Activated CD4-positive, alpha-beta T cell treated with anti-CD3 and anti-CD28 coated beads, Interleukin-2, amount 50 U/mL, for 16 hours (primary cell): ENCODE measurements at places on chromosomes 7 and 10.

GRCh38 chr7:103810112-103810744 is 179.2 kb downstream of the RELN start:
- DNase-seq = no peak

- DNase-seq = no peak
Observed at GRCh38 chr7:5557920-5558401, 134.3 kb upstream of the TNRC18 start.

DNA sequence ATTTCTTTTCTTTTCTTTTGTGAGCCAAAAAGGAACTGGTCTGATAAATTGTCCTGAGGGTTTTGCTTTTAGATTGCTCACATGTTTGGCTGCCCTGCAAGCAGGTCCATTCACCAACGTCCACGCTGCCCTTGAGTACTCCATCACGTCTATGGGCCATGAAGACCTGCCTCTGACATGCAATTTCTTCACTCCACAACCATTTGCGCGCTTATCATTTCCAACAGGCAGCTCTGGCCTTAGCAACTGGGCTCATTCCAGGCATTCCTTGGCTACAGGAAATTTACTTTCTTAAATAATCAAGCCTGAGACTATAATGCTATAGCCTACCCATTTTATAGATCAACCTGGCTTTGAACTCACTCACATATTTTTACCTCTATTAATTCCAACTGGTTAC is 408.3 kb upstream of the C7orf33 start:
- DNase-seq = no peak

GRCh38 chr10:62538606-62539005 is 164.4 kb downstream of the ZNF365 start:
- no peak for DNase-seq

DNA sequence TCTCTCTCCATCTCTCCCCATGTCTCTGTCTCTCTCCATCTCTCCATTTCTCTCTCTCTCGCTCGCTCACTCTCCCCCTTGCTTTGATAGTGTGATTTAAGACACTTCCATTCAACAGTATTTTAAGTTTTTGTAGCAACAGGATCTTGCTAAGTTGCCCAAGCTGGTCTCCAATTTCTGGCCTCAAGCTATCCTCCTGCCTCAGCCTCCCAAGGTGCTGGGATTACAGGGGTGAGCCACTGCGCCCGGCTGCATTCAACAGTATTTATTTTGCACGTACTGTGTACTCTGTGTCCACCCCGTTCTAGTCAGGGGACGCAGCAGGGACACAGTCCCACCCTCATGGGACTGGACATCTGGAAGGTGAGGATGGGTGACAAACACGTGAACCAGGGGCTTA is 14.4 kb upstream of the PDGFA start:
- DNase-seq = no peak

DNA sequence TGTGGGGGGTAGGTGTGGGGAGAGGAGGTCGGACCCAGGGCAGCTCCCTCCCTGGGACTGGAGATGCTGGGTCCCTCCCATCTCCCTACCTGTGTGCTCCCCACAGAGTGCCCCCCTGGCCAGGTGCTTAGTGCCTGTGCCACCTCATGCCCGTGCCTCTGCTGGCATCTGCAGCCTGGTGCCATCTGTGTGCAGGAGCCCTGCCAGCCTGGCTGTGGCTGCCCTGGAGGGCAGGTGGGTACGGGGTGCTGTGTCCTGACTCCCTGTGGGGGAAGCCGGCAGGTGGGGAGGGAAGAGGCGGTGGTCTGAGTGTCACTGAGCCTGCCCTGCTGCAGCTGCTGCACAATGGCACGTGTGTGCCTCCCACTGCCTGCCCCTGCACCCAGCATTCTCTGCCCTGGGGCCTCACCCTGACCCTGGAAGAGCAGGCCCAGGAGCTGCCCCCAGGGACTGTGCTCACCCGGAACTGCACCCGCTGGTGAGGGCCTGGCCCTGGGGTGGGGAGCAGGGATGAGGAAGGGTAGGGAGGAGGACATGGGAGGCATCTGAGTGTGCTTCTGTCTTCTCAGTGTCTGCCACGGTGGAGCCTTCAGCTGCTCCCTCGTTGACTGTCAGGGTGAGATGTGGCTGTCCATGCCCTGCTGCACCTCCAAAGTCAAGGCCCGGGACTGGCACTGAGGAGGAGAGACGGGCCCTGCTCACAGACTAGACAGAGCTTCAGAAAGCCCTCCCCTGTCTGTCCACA is 11.7 kb upstream of the ZNF862 start:
- no peak for DNase-seq

- no peak for DNase-seq
Observed at GRCh38 chr10:104548090-104548489, 93.0 kb upstream of the SORCS3 start.

GRCh38 chr10:47351899-47352815 is 4.0 kb downstream of the RBP3 start:
- DNase-seq = no peak

DNA sequence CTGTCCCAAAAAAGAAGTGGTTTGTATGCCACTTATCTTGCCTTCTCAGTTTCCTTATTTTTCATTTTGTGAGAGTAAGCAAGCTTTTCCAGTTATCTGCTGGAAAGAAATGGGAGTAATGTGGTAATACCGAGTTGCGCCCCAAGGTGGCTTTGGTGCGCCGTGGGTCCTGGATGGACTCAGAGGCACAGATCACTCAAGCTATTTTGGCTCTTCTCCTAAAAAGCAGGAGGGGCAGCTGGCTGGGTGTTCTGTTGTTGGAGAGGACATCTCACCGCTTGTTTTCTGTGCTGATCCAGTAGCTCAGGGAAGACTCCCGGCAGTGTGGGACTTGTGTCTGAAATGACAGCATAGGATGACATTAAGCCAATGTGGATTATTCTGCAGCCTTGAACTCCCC is 16.4 kb downstream of the PRKRIP1 start:
- DNase-seq = no peak

DNA sequence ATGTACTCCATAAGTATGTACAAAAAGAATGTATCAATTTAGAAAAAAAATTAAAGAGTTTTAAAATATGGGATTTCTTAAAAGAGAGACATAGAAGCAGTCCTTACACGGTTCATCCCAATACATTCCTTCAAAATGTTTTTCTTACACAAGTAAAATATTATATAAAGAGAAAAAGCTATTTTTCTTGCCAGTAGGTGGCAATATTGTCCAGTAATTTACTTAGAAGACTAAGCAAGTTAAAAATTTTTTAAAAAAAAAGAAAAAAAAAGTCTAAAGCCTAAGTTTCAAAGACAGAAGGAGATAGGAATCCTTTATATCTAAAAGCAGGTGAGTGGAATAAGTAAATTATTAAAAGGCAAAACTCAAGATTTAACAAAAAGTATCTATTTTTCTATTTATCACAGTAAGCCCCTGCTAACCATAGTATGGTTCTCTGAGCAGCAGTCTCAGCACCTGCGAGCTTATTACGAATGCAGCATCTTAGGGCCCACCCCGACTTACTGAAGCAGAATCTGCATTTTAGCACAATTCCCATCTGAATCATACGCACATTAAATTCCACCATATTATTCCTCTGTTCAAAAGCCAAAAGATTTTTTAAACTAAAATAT is 240.6 kb downstream of the DGKI start:
- DNase-seq = peak; percentile 34

- no peak for DNase-seq
Observed at GRCh38 chr7:129390314-129390713, 43.9 kb upstream of the STRIP2 start.

- no peak for DNase-seq
Observed at GRCh38 chr10:17001297-17001744, 128.3 kb downstream of the CUBN start.

DNA sequence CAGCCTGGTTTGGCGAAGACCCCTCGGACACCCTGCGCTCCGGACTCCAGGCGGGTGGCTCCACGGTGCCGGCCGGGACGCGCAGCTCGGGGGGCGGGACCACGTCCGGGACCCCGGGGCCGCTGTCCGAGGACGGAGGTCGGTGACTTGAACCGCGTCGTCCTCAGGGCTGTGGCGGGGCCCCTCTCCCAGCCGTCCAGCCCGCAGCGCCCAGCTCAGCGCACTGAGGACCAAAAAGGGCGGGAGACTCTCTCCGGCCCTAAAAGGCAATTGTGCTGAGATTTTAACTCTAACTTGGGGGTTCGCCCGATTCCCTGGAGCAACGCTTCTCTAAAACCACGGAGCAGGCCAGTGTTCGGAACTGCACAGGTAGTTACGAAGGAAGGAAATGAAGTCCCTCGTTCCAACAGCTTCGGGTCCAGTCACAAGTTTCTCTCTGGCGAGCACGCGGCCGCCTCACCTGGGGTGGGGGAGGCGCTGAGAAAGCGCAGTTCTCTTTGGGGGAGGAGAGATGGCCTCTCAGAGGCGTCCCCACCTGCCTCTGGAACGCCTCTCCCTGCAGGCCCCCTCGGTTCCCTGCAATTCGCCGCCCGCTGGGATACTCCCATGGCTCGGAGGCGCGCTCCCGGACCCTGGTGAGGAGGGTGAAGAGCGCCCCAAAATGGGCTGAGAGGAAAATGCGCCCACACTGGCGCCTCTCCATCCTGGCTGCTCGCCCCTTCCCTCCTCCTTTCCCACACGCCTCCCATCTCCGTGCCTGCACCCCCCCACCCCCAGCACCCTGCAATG is 352.7 kb downstream of the DNAJB6 start:
- no peak for DNase-seq

- no peak for DNase-seq
Observed at GRCh38 chr7:30139836-30140384, 5.1 kb downstream of the MTURN start.

- DNase-seq = no peak
Observed at GRCh38 chr10:118638680-118639079, 43.2 kb upstream of the PRLHR start.

- DNase-seq = no peak
Observed at GRCh38 chr7:18916826-18917225, 200.6 kb downstream of the TWIST1 start.

- DNase-seq = no peak
Observed at GRCh38 chr7:2273866-2274265, 31.8 kb downstream of the NUDT1 start.

- DNase-seq = no peak
Observed at GRCh38 chr7:25103773-25104172, 21.3 kb downstream of the CYCS start.

GRCh38 chr10:132142396-132143161 is 44.2 kb upstream of the DPYSL4 start:
- DNase-seq = peak; percentile 38

GRCh38 chr10:127090138-127090537 is 106.3 kb downstream of the INSYN2A start:
- no peak for DNase-seq

- DNase-seq = no peak
Observed at GRCh38 chr7:151137076-151137675, 30.3 kb downstream of the GBX1 start.

GRCh38 chr7:17298840-17299482 is 509 bp downstream of the AHR start:
- peak; percentile 61 for DNase-seq

DNA sequence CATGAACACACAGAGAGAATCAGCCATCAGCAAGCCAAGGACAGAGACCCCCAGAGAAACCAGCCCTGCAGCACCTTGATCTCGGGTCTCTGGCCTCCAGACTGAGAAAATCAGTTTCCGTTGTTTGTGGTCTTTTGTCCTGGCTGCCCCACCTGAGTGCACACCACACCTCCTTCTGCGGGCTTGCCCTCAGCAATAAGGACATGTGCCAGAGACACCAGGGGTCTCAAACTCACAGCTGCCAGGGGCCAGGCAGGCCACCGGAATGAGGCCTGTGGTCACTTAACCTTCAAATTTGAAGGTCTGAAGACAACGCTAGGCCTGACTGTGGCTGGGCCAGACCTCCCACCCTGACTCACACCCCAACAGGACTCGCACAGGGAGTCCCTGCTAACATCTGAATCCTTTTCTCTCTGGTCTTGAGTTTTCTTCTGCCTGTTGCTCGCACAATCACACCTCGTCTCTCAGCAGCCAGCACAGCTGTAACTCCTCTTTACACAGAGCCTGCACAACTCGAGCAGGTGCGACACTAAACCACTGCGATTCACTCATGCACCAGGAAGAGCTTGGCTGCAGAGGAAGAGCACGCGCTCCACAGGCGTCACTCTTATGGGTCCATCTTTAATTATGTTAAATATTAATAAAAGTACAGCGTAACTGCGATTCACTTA is 86.2 kb downstream of the CHST15 start:
- DNase-seq = no peak

GRCh38 chr10:17379151-17379690 is 75.2 kb downstream of the ST8SIA6 start:
- no peak for DNase-seq

GRCh38 chr10:129093641-129094040 is 373.4 kb upstream of the MGMT start:
- no peak for DNase-seq

DNA sequence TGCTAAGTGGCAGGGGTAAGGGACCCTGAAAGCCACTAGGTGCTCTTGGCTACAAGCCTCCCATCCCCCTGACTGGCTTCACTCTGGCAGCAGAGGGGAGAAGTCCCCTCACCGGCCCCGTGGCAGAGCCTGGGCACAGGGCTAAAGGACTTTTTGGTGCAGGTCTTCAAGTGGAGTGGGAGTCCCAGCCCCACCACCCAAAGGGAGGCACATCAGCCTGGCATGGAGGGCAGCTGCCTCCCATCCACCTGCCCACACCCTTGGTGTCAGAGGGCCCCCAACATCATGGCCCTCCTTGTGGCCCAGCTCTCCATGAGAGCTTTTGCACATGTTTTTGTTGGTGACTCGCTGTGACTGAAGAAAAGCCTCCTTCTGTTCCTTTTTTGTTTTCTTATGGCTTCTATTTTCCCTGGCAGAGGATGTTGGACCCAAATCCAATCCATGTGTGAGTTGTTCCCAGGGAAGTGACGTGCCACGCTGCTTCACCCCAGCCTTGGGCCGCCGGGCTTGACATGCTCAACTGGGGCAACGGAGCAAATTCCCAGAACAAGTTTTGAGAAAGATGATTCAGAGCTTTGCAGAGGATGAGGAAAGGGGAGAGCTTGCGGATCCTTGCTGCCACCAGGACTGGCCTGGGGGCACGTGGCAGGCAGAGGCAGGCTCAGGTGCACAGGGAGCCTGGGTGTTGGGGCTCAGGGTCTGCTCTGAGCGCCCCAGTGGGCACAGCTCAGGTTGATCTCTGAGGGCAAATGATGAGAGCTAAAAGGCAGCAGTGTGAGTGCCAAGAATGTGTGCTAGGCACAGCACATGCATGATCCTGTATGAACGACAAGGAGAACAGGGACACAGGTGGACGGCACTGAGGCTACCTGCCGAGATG is 1.9 kb upstream of the AEBP1 start:
- DNase-seq = no peak
